ENCODE measurements at places on chromosomes 2 and 18. TPM values are rescaled to one million over a fixed set of nuclear protein-coding genes. Genes with fewer than 3 reads are reported as not detected.

DNA sequence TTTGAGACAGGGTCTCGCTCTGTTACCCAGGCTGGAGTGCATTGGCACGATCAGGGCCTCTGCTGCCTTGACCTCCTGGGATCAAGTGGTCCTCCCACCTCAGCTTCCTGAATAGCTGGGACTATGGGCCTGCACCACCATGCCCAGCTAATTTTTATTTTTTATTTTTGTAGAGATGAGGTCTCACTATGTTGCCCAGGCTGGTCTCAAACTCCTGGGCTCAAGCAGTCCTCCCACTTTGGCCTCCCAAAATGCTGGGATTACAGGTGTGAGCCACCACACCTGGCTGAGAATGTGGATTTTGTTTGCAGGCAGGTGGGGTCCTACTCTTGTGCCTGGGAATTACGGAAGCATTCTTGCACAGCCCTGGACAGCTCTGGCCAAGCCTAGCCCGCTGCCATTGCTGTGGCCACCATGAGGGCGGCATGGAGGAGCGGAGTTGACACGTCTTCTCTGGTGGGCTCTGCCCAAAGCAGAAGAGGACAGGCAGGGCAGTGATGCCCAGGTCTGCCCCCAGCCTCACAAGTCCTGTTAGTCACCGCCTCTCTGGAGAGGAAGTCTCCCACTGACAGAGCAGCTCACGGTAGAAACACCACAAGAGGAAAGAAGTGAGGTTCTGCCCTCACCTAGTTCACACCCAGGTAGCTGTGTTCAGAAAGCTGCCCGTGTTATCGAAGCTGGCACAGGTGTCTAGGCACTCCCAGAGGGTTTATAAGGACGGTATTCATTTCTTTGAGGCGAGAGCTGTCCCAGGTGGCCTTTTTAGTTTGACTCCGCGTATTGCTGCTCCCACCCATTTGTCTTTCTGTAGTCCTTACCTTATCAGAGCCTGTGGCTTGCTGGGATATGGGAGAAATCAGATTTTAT is 46.2 kb downstream of the ARMC9 start:
- H3K36me3 ChIP-seq: no peaks in the 10 kb centered on the region
- H3K27me3 ChIP-seq: no peaks in the 10 kb centered on the region
- no peak for DNase-seq
- H3K4me3 ChIP-seq: no peak overlapping the region
- no peak overlapping the region for H3K27ac ChIP-seq

GRCh38 chr2:219209236-219210195 is 2.9 kb downstream of the ZFAND2B start:
- H3K27me3 ChIP-seq: no peaks in the 10 kb centered on the region
- no peak for DNase-seq
- peaks cover 3% of the 10 kb centered on the region for H3K36me3 ChIP-seq
- no peak overlapping the region for H3K27ac ChIP-seq
- no peak overlapping the region for H3K4me3 ChIP-seq
- H3K4me1 ChIP-seq: peaks cover 11% of the 10 kb centered on the region

WNT6 gene
- 8.0 TPM for total RNA-seq

DNA sequence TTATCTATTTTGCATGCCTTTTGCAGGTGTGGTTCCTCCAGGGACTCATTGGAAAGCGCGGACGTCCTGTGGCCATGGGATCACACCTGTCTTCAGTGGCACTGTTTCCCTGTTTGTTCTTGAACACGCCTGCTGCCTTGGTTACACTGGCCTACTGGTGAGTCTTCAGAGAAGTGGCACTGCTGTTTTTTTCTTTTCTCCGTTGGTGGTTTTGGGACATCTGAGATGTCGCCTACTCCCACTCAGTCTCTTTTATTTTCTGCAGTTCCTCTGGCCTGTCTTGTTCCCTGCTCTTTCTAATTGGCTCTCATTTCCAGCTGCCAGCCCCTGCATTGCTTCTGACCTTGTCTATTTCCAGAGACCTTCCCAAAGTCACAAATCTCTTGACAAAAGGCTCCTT is 35.7 kb upstream of the POU3F3 start:
- DNase-seq: no peak
- H3K27me3 ChIP-seq: no peaks in the 10 kb centered on the region
- H3K36me3 ChIP-seq: no peaks in the 10 kb centered on the region
- H3K4me1 ChIP-seq: no peaks in the 10 kb centered on the region
- H3K27ac ChIP-seq: no peak overlapping the region

ZAP70 gene
- 3.9 TPM for total RNA-seq

DDX1 gene
- total RNA-seq: 50.7 TPM

- no peak overlapping the region for H3K4me3 ChIP-seq
- no peak overlapping the region for H3K27ac ChIP-seq
- H3K4me1 ChIP-seq: no peaks in the 10 kb centered on the region
Observed at GRCh38 chr2:238190445-238190844, 13.1 kb downstream of the ILKAP start.

TBC1D8 gene
- 149 TPM for total RNA-seq

- H3K4me1 ChIP-seq: no peaks in the 10 kb centered on the region
- H3K27ac ChIP-seq: no peak overlapping the region
- no peaks in the 10 kb centered on the region for H3K36me3 ChIP-seq
- no peak overlapping the region for H3K4me3 ChIP-seq
Observed at GRCh38 chr2:171515672-171516298, 6.5 kb upstream of the CYBRD1 start.

GRCh38 chr18:60784161-60784560 is 411.6 kb upstream of the MC4R start:
- no peak overlapping the region for H3K4me3 ChIP-seq
- no peak overlapping the region for H3K27ac ChIP-seq
- H3K4me1 ChIP-seq: no peaks in the 10 kb centered on the region
- H3K27me3 ChIP-seq: no peaks in the 10 kb centered on the region
- no peaks in the 10 kb centered on the region for H3K36me3 ChIP-seq

DNA sequence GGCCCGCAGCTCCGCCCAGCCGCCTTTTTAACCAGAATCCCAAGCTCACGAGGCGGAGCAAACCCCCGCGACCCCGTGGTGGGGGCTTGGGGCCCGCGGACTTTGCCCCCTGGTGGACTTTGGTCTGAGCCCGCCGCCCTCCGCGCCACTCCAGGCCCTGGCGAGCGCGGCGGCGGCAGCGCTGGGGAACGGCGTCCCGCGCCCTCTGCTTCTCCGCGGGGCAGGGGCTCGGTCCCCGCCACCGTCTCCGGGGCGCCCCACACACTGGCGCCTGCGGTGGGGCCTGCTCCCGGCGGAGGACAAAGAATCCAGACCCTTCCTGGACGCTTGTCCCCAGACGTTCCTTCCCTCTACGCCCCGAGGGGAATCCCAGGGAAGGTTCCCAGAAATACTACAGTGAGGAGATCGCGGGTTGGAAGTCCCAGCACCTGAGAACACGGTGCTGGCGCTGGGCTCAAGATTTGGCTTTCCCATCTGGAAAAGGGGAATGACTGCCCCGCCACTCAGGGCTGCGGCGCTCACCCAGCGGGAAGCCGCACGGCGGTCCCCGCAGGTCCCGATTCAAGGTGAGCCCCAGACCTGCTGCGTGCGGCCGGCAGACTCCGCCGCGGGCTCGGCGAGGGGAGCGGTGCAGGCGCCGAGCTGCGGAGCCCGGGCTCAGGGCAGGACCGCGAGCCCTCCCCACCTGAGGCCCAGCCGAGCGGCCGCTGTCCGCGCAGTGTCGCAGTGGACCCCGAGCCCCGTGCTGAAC is at the start of gene HAAO:
Gene HAAO, minus strand, starts transcription at position 1 of the 751 bp plus-strand sequence. CDS start 47 bp downstream, outside the sequence.
- H3K4me3 ChIP-seq: peak within 1 kb of the TSS; percentile 60
- no peaks in the 10 kb centered on the region for H3K27me3 ChIP-seq
- DNase-seq: no peak

- no peaks in the 10 kb centered on the region for H3K4me1 ChIP-seq
- H3K36me3 ChIP-seq: no peaks in the 10 kb centered on the region
- no peak overlapping the region for H3K27ac ChIP-seq
- no peak for DNase-seq
- no peaks in the 10 kb centered on the region for H3K27me3 ChIP-seq
Observed at GRCh38 chr18:34959989-34960388, 81.2 kb upstream of the MAPRE2 start.

DNA sequence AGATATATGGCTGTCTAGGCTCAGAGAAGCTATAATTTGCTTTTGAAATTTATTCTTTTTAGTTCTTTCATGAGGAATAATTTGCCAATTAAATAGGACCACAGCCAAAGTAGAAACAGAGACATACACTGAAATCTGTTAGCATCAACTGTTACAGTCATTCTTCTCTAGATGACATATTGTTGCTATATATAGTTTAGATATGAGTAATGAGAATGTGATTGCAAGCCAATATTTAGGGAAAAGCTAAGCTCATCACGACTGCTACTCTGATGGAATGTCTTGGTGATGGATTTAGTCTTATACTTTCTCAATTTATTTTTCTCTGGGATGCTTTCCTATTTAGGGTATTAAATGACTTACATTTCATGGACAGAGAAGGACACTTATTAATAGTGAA is 259.1 kb downstream of the LNPK start:
- no peaks in the 10 kb centered on the region for H3K36me3 ChIP-seq
- no peak overlapping the region for H3K4me3 ChIP-seq
- H3K4me1 ChIP-seq: no peaks in the 10 kb centered on the region
- no peak for DNase-seq

DNA sequence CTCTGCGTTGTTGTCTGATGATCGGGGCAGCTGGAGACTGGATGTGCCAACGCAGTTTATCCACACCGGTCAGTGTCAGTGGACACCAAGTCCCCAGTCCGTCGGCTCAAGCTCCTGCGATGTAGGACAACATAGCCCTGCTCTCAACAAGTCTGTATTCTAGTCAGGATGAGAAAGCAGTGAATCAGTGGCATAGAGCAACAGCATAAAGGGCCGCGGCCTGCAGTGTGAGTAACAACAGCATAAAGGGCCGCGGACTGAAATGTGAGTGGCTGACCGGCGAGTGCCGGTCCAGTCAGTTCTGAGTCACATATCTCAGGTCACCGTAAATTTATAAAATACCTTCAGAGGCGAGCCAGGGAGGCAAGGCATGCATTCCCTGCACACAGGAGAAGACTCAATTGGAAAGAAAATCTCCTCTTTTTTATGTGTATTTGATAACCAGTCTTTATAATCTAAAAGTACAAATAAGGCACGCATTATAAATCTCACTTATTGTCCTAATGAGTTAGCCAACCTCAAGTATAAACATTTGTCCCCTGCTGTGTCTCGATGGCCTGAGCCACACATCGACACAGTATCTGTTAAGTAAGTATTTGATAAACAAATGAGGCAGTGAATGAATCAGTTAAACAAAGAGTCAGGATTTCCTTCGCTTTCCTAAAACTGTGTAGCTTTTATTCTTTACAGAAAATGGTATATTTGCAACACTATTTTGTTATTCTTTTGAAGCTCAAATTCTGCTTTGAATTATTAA is 33.8 kb upstream of the NFATC1 start:
- no peak overlapping the region for H3K4me3 ChIP-seq
- no peaks in the 10 kb centered on the region for H3K4me1 ChIP-seq
- H3K27me3 ChIP-seq: no peaks in the 10 kb centered on the region
- no peak for DNase-seq

PHOSPHO2 gene
- total RNA-seq: 11.9 TPM

IL1B gene
- total RNA-seq: not detected

- H3K27ac ChIP-seq: no peak overlapping the region
- H3K4me3 ChIP-seq: no peak overlapping the region
- H3K4me1 ChIP-seq: peaks cover 1% of the 10 kb centered on the region
- H3K27me3 ChIP-seq: no peaks in the 10 kb centered on the region
- H3K36me3 ChIP-seq: no peaks in the 10 kb centered on the region
Observed at GRCh38 chr2:20838016-20838415, 15.1 kb upstream of the LDAH start.

GAREM2 gene
- 3.5 TPM for total RNA-seq

DNA sequence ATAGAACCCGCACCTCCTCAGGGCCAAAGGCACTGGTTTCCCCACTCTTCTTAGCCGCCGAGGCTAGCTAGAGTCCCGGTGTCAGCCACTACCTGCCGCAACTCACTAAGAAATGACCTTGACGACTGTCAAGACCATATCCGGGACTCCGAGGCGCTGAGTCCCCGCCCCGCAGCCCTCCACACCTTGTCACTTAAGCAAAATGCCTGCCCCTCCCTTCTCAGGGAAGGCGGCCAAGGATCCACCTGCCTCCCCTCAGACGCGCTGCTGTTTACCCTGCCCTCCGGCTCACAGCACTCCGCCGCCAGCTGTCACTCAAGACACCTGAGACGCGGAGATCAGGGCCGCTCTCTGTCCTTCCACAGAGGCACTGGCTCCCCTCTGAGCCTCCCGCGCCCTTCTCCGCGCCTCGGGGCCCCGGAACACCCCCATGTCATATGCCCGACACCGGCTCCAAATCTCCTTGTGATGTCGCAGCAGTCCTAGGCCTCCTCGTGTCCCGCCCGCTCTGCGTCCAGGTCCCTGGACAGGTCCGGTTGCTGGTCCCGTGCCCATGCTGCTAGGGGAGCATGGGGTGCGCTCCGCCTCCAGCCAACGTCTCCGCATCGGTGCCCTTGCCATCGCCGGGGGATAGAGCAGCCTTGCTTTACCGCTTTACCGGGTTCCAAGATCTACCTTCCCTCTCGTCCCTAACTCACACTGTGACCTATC is 32.5 kb upstream of the REG3G start:
- H3K4me3 ChIP-seq: no peak overlapping the region
- no peak overlapping the region for H3K27ac ChIP-seq
- H3K4me1 ChIP-seq: no peaks in the 10 kb centered on the region
- no peak for DNase-seq
- H3K36me3 ChIP-seq: no peaks in the 10 kb centered on the region

GRCh38 chr2:40130251-40130994 is 321.5 kb downstream of the SLC8A1 start:
- no peaks in the 10 kb centered on the region for H3K36me3 ChIP-seq
- no peak overlapping the region for H3K4me3 ChIP-seq
- H3K4me1 ChIP-seq: no peaks in the 10 kb centered on the region
- no peak for DNase-seq
- H3K27ac ChIP-seq: no peak overlapping the region

DNA sequence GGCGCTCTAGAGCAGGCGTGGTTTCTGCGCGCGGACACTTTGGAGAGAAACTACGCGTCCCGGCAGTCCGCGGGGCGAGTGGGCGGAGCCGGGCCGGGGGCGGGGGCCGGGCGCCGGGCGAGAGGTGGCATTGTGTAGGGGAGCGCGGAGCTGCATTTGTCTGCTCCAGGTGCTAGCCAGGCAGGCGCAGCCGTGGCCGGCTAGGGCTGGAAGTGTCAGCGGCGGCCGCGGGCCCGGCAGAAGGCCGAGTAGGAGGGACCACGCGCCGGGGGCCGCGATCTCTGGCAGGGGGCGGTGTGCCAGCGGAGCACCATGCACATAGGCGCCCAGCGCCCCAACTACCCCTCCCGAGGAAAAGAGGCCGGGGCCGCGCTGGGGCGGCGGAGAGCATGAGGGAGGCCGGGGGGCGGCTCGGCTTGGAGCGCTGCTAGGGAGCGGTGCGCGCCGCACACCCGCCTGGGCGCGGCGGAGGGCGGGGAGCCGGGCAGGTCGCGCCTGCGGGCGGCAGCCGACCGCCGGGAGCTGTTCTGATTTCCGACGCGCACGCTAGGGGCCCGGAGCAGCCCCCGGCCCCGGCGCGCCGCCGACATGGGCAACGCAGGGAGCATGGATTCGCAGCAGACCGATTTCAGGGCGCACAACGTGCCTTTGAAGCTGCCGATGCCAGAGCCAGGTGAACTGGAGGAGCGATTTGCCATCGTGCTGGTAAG is at the start of gene FMNL2:
Gene FMNL2, plus strand, starts transcription at position 159 of the 710 bp plus-strand sequence.
- H3K4me1 ChIP-seq: peaks cover 4% of the 10 kb centered on the region
- DNase-seq: peak; percentile 76
- H3K4me3 ChIP-seq: peak within 1 kb of the TSS; percentile 81
- no peaks in the 10 kb centered on the region for H3K36me3 ChIP-seq
- peak within 1 kb of the TSS; percentile 70 for H3K27ac ChIP-seq
